Activated CD4-positive, alpha-beta memory T cell treated with anti-CD3 and anti-CD28 coated beads, Interleukin-2, amount 10 ng/mL, durations not matched to agents 7 days and 5 days (primary cell): ENCODE measurements at places on chromosomes 1 and 21.

DNA sequence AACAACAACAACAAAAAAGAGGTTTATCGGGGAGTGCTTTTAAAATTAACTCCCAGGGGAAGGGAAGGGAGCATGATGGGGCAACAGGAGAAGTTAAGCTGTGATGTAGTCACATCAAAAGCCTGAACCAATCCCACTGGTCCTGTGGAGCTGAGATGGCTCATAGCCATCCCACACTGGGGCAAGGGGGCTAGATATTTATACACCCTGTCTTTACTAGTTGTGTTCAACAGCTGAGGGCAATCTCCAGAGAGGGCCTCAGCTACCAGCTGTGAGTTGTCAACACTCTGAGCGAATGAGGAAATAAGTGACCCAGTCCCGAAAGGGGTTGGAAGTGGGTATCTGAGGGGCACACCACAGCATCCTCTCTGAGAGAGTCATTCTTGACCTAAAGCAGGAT, 31.0 kb upstream of the CREG1 start:
- no peak for DNase-seq
- H3K4me1 ChIP-seq: no peaks in the 10 kb centered on the region
- H3K27ac ChIP-seq: no peak overlapping the region

DNA sequence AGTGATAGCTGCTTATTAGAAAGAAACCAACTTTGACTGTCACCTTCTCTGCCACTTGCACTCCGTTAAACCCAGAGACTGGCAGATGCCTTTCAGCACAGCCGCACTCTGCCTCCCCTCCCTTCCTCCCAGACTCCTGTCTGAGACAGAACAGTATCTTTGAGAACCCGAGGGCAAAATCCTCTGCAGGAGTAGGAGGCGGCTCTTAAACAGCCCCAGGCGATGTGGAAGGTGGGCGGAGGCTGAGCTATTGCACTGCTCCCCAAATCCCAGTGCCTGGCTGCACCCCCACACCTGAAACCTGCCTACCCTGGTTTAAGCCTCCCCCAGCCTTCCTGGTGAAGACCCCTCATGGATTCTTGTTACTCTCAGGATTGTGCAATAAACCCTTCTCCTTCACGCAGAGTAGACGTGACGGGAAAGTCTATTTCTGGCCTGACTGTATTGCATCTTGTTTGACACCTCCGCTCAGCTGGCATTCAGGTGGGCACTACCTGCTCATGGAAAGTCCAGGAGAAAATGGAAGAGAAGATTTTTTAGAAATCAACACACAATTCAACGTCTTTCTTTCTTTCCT, 34.4 kb upstream of the IGSF21 start:
- H3K27ac ChIP-seq: no peak overlapping the region
- no peaks in the 10 kb centered on the region for H3K4me1 ChIP-seq
- H3K27me3 ChIP-seq: no peaks in the 10 kb centered on the region
- DNase-seq: no peak
- H3K36me3 ChIP-seq: no peaks in the 10 kb centered on the region

DNA sequence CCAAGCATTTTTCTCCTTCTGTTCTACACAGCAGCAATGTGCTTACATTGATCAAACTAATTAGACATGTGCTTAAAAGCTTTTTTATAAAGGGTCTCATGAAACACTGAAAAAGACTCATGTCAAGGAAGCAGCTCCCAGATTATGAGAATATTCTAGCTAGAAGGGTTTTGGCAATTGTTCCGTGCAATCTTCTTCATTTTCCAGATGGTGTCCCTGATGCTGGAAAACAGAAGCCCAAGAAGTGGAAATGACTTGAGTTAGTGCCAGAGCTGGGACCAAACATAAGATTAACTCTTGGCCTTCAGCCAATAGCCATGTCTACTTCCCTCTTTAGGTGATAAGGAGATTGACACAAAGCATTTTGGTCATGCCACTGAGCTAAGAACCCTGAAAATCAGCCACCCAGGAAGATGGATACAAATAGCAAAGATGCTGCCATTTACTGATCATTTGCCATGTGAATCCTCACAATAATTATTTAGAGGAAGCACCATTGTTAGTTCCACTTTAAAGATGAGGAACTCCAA, 110.8 kb downstream of the MATN1 start:
- H3K27me3 ChIP-seq: peaks cover 19% of the 10 kb centered on the region
- no peak for DNase-seq
- H3K36me3 ChIP-seq: no peaks in the 10 kb centered on the region
- H3K4me1 ChIP-seq: no peaks in the 10 kb centered on the region

GRCh38 chr1:163471779-163472650, 150.3 kb downstream of the NUF2 start:
- no peak overlapping the region for H3K4me3 ChIP-seq
- DNase-seq: no peak
- no peaks in the 10 kb centered on the region for H3K4me1 ChIP-seq
- H3K36me3 ChIP-seq: no peaks in the 10 kb centered on the region

- no peak for DNase-seq
- H3K27ac ChIP-seq: no peak overlapping the region
- H3K4me3 ChIP-seq: no peak overlapping the region
- H3K36me3 ChIP-seq: no peaks in the 10 kb centered on the region
Measured at GRCh38 chr1:102853136-102853535, 255.2 kb downstream of the COL11A1 start.
